ENCODE measurements at places on chromosomes 1 and 21.

DNA sequence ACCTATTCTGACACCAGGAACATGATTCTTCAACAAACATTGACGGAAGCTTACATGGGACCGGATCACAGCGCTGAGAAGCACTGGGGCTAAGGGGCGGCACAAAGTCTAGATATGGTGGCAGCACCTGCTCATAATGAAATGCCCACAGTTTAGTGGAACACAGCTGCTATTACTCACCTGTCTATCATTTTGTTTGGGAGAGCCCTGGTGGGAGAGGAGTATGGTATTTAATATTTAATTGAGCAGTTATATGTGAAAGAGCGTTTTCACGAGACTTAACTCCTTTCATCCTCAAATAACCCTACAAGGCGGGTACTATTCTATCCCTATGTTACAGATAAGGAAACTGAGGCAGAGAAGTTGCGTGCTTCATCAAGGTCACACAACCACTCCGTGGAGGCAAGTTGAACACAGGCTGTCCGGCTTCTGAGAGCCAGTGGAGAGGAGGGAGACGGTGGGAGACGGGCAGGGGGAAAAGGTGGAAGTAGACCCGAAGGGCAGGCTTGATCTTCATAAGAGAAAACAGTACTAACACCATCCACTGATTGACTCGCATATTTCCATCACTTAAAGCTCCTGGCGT is 790 bp upstream of the TSNAX start:
- peak overlapping the region; percentile 95 for H3K27ac ChIP-seq
- H3K36me3 ChIP-seq, result peaks cover 30% of the 10 kb centered on the region
- peaks cover 36% of the 10 kb centered on the region for H3K4me1 ChIP-seq
- no peak for DNase-seq
- no peaks in the 10 kb centered on the region for H3K27me3 ChIP-seq
- peak overlapping the region; percentile 93 for H3K4me3 ChIP-seq

GRCh38 chr21:39118604-39119215 is 64.5 kb downstream of the PSMG1 start:
- DNase-seq, result no peak
- peaks cover 5% of the 10 kb centered on the region for H3K27me3 ChIP-seq
- no peaks in the 10 kb centered on the region for H3K36me3 ChIP-seq
- H3K4me3 ChIP-seq, result no peak overlapping the region
- H3K4me1 ChIP-seq, result peaks cover 7% of the 10 kb centered on the region
- H3K27ac ChIP-seq, result no peak overlapping the region

DNA sequence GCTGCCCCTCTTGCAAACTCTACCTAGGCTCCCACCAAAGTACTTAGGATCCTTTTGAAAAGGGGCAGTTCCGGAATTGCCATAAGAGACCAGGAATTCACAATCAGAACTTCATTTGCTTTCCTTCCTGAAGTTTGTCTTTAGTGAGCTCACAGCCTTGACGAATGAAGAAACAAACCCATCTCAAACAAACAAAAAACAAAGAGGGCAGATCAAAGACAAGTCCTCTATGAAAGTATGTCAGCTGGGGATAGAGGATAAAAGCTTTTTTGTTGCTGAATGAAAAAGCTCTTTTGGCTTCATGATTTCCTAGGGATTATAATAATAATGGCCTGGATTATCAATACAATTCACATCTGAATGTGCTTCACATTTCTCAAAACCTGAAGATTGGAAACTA is 357.9 kb upstream of the DUSP10 start:
- H3K27me3 ChIP-seq, result no peaks in the 10 kb centered on the region
- H3K4me3 ChIP-seq, result no peak overlapping the region
- H3K27ac ChIP-seq, result no peak overlapping the region
- H3K36me3 ChIP-seq, result no peaks in the 10 kb centered on the region
- no peaks in the 10 kb centered on the region for H3K4me1 ChIP-seq
- DNase-seq, result no peak

DNA sequence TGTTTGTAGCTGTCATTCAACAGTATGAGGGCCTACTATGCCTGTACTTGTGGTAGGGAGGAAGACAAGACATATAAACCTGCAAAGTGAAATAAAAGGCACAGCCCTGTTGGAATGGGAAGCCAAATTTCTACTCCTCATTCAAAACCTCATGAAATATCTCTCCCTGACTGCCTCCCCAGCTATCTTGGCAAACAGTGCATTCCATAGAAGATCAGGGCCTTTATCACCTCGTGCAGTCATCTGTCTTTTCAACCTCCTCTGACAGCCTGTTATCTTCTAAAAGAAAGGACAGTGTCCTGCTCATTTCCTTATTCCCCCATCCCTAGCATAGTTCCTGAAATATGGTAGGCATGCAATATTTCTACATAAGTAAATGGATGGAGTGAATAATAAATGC is 71.0 kb downstream of the SH3GLB1 start:
- peaks cover 10% of the 10 kb centered on the region for H3K4me1 ChIP-seq
- no peak for DNase-seq
- no peaks in the 10 kb centered on the region for H3K36me3 ChIP-seq
- no peak overlapping the region for H3K27ac ChIP-seq
- no peaks in the 10 kb centered on the region for H3K27me3 ChIP-seq
- H3K4me3 ChIP-seq, result no peak overlapping the region

- H3K4me1 ChIP-seq, result no peaks in the 10 kb centered on the region
- H3K36me3 ChIP-seq, result no peaks in the 10 kb centered on the region
- H3K4me3 ChIP-seq, result no peak overlapping the region
- no peak overlapping the region for H3K27ac ChIP-seq
Measured at GRCh38 chr1:245512181-245512888, 357.6 kb downstream of the KIF26B start.

DNA sequence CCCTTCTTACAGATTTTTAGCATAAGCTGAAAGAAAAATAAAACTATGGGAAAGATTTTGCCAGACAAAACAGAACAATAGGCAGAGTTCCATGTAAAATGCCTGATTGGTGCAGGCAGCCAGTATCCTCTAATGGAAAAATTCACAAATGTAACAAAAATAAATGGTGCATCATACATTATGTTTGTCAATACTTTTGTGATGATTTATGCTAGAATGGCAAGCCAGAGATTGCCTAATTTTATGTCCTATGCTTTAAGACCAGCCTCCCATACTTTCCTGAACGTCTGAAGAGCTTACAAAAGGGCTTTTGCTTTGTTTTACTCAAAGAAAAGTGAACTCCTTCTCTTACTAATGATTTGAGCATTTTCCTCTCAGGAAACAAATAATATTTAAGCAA is 81.5 kb upstream of the KCNJ15 start:
- H3K27me3 ChIP-seq, result no peaks in the 10 kb centered on the region
- H3K27ac ChIP-seq, result no peak overlapping the region
- H3K36me3 ChIP-seq, result no peaks in the 10 kb centered on the region

DNA sequence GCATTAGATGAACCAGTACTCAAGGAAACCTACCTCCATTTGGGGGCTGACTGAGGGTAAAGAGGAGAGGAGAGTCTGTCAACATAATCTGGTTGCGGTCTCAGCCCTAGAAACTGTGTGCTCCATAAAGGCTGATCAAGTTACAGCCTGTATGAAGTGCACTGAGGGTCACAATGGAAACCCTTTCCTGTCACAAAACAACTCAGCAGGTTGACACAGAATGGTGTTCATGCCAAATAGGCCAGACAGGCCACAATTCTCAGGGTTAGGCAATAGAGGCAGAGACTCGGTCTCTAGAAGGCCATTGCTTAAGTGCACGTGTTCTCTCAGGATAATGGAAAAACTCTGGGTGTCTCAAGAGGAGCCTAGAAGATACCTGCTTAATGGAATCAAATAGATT is 4.1 kb upstream of the ANKRD35 start:
- H3K27ac ChIP-seq, result no peak overlapping the region
- peaks cover 11% of the 10 kb centered on the region for H3K27me3 ChIP-seq
- H3K4me3 ChIP-seq, result no peak overlapping the region
- H3K4me1 ChIP-seq, result peaks cover 15% of the 10 kb centered on the region
- no peaks in the 10 kb centered on the region for H3K36me3 ChIP-seq

DNA sequence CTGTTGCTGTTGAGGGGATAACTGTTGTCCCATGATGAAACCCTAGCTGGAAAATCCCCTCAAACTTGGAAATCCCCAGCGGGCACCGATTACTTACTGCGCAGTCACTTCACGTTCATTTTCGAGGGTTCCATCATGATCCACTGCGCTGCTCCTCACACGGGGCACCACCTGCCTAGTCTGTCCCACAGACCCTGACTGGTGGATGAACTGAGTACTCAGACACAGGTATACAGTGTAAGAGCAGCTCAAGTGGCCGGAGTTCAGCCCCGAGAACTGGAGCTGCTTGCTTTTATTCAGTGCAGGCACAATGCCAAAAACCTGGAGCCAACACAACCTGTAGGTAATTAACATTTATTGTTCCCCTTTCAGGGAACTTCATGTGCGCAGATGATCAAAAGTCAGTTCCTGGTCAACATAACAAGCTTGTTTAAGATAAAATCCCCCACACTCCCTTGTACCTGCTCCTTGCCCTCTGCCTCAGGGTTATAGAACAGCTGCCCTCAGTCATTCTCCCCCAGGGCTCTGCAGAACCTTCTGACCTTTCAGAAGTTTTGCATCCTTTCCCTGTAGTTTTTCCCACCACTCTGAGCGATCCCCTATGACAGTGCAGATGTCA is 46.5 kb upstream of the PRELP start:
- no peaks in the 10 kb centered on the region for H3K4me1 ChIP-seq
- H3K27me3 ChIP-seq, result peaks cover 52% of the 10 kb centered on the region
- no peak overlapping the region for H3K4me3 ChIP-seq
- no peak for DNase-seq

DNA sequence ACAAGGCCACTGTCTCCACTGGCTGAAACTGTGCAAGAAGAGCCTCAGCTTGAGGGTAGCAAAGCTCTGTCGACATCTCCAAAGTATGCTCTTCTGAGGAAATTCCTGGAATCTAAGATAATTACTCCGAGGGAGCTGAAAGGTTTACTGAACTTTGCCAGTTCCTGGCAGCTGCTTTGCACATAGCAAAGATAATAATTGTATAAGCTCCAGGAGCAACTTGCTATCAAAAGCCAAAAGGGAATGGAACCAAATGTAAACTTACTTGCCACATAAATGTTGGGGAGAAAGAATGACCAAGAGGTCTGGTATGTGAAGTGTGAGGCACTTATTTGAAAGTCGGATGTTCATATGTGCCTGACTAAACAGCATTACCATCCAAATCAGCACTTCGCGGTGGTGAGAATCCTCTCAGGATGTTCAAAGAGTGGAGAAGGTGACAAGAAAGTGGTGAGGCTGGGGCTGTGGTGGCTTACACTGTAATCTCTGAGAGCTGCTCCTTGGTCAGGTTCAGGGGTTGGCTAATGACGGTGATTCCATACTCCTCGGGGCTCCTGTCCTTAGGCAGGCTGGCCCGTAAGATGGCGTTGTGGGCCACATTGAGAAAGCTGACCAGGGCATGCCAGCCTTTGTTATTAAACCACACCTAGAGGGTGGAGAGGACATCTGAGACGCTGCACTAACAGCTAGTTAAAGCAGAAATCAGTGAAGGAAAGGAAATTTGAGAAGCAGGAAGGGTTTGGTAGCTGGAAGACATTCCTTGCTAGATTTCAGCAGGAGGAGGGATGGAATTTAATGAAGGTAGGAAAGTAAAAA is 100.0 kb downstream of the ABCA4 start:
- no peak for DNase-seq
- H3K4me3 ChIP-seq, result no peak overlapping the region
- peaks cover 38% of the 10 kb centered on the region for H3K4me1 ChIP-seq
- peaks cover 26% of the 10 kb centered on the region for H3K27me3 ChIP-seq
- H3K27ac ChIP-seq, result no peak overlapping the region

GRCh38 chr1:44947063-44947773 is 39.2 kb downstream of the EIF2B3 start:
- H3K27me3 ChIP-seq, result no peaks in the 10 kb centered on the region
- no peaks in the 10 kb centered on the region for H3K36me3 ChIP-seq
- H3K4me1 ChIP-seq, result peaks cover 13% of the 10 kb centered on the region
- no peak for DNase-seq
- no peak overlapping the region for H3K4me3 ChIP-seq

- no peak overlapping the region for H3K27ac ChIP-seq
- H3K27me3 ChIP-seq, result peaks cover 4% of the 10 kb centered on the region
- H3K36me3 ChIP-seq, result no peaks in the 10 kb centered on the region
- DNase-seq, result no peak
Measured at GRCh38 chr1:107149946-107150345, 9.1 kb downstream of the NTNG1 start.

DNA sequence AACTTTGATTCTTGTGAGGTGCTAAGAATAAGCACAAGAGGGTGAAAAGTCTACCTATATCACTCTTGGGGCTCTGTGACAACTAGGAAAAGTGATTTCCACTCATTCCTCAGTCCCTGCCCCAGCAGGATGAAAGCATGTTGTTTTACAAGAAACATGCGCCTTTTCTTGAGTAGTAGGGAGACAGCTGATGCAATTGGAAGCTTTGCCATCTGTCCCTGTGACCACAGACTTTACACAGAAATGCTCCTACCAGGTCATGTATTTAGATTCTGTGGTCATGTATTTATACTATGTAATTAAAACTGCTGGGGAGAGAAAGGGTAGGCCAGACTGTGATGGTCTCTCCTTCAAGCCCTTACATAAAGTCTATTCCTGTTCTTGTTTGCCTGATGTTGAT is 445.5 kb downstream of the PTPRC start:
- DNase-seq, result no peak
- peaks cover 25% of the 10 kb centered on the region for H3K36me3 ChIP-seq
- H3K27me3 ChIP-seq, result peaks cover 5% of the 10 kb centered on the region
- peaks cover 25% of the 10 kb centered on the region for H3K4me1 ChIP-seq
- H3K27ac ChIP-seq, result no peak overlapping the region
- H3K4me3 ChIP-seq, result no peak overlapping the region

DNA sequence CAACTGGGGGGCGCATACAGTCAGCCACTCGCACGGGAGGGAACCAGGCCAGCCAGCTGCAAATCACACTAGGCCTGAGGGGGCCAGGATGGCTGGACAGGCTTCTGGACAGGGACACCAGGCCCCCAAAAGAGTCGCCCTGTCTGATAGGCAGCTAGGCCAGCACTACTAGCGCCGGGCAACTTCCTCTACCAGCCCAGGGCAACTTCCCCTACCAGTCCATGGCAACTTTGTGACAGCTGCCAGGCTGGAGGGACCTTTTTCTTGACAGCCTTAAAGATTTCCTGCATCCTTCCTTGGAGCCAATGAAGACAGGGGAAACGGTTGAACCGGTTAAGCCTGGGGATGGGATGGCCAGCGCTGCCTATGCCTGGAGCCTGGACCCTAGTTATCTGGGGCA is 5.1 kb downstream of the IFFO2 start:
- H3K36me3 ChIP-seq, result peaks cover 16% of the 10 kb centered on the region
- peaks cover 88% of the 10 kb centered on the region for H3K4me1 ChIP-seq
- H3K27me3 ChIP-seq, result peaks cover 5% of the 10 kb centered on the region

DNA sequence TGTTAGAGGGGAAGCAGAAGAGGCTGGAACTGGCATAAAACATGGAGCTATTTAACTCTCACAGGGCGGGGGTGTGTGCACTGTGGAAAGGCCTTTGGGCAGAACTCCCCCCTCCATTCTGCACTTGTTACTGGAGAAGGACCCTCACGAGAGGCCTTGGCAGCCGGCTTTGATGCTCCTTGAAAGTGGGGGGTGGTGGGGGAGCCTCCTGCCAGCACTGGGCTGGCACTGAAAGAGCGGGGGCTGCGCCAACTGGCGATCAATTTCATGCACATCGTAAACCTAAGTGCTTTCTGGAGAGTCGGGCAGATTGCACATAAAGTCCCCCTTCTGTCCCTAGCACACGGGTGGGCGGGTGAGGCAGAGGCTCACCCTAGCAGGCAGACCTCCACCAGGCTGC is 28.9 kb downstream of the FOXO6 start:
- H3K27me3 ChIP-seq, result peaks cover 17% of the 10 kb centered on the region
- no peaks in the 10 kb centered on the region for H3K36me3 ChIP-seq
- H3K27ac ChIP-seq, result no peak overlapping the region
- DNase-seq, result no peak
- H3K4me1 ChIP-seq, result no peaks in the 10 kb centered on the region

GRCh38 chr1:216731562-216731961 is 8.3 kb upstream of the ESRRG start:
- H3K36me3 ChIP-seq, result no peaks in the 10 kb centered on the region
- no peaks in the 10 kb centered on the region for H3K4me1 ChIP-seq
- no peak overlapping the region for H3K4me3 ChIP-seq
- no peak overlapping the region for H3K27ac ChIP-seq
